ENCODE measurements at places on chromosomes 3 and 15. TPM values are rescaled to one million over a fixed set of nuclear protein-coding genes. Genes with fewer than 3 reads are reported as not detected.

GOLGA6B gene
- polyA plus RNA-seq, result not detected

CAMKV gene
- polyA plus RNA-seq, result not detected

HMG20A gene
- 16.8 TPM for polyA plus RNA-seq

GPR15 gene
- not detected for polyA plus RNA-seq

ITIH4 gene
- polyA plus RNA-seq, result 12.9 TPM

DUOXA1 gene
- polyA plus RNA-seq, result 0.52 TPM

OPA1 gene
- 18.1 TPM for polyA plus RNA-seq

FAM107A gene
- 52.5 TPM for polyA plus RNA-seq

OR5K2 gene
- not detected for polyA plus RNA-seq

SLC2A2 gene
- 31.0 TPM for polyA plus RNA-seq

RTP1 gene
- not detected for polyA plus RNA-seq

NRROS gene
- 2.0 TPM for polyA plus RNA-seq

LMAN1L gene
- polyA plus RNA-seq, result not detected

AGBL1 gene
- polyA plus RNA-seq, result not detected

RARB gene
- polyA plus RNA-seq, result 8.3 TPM

CYP1A2 gene
- not detected for polyA plus RNA-seq

XCR1 gene
- not detected for polyA plus RNA-seq

ZNF662 gene
- polyA plus RNA-seq, result 4.9 TPM

ANKRD34C gene
- 0.11 TPM for polyA plus RNA-seq

LSAMP gene
- polyA plus RNA-seq, result 1.4 TPM

FGF12 gene
- polyA plus RNA-seq, result 3.7 TPM

KCNH8 gene
- not detected for polyA plus RNA-seq

BFSP2 gene
- 0.86 TPM for polyA plus RNA-seq

ARGFX gene
- not detected for polyA plus RNA-seq

CHD2 gene
- 22.5 TPM for polyA plus RNA-seq

CCK gene
- polyA plus RNA-seq, result not detected

PDZRN3 gene
- 9.5 TPM for polyA plus RNA-seq

XYLB gene
- 7.9 TPM for polyA plus RNA-seq

AP4E1 gene
- 2.0 TPM for polyA plus RNA-seq

FETUB gene
- not detected for polyA plus RNA-seq

CACNA2D2 gene
- polyA plus RNA-seq, result 6.0 TPM

FAM43A gene
- 5.0 TPM for polyA plus RNA-seq

VGLL3 gene
- 0.30 TPM for polyA plus RNA-seq

CMTM7 gene
- polyA plus RNA-seq, result 26.0 TPM

CNTN4 gene
- polyA plus RNA-seq, result 2.2 TPM

SLC25A38 gene
- 42.3 TPM for polyA plus RNA-seq

CHDH gene
- polyA plus RNA-seq, result 26.5 TPM

CKMT1B gene
- polyA plus RNA-seq, result 9.2 TPM

SAXO2 gene
- 5.1 TPM for polyA plus RNA-seq

BCL2A1 gene
- 0.67 TPM for polyA plus RNA-seq

MYL3 gene
- polyA plus RNA-seq, result 81.9 TPM

PLA2G4E gene
- not detected for polyA plus RNA-seq

ZNF197 gene
- 6.1 TPM for polyA plus RNA-seq

FBXW12 gene
- not detected for polyA plus RNA-seq

CNTN3 gene
- 3.8 TPM for polyA plus RNA-seq

TMEM45A gene
- polyA plus RNA-seq, result 4.6 TPM

STXBP5L gene
- polyA plus RNA-seq, result not detected

IL5RA gene
- polyA plus RNA-seq, result 0.22 TPM

CYFIP1 gene
- 32.3 TPM for polyA plus RNA-seq

ARHGAP31 gene
- 3.2 TPM for polyA plus RNA-seq

GABRR3 gene
- polyA plus RNA-seq, result not detected

TMEM202 gene
- not detected for polyA plus RNA-seq

CCDC39 gene
- polyA plus RNA-seq, result not detected

LDHAL6B gene
- not detected for polyA plus RNA-seq

CFAP20DC gene
- polyA plus RNA-seq, result 0.73 TPM

Measured in kidney (tissue), 22 donors.